ENCODE measurements at places on chromosomes 2 and 18.

- DNase-seq = no peak
These were observed 4.2 kb downstream of the C2orf81 start for GRCh38 chr2:74417197-74417596.

DNA sequence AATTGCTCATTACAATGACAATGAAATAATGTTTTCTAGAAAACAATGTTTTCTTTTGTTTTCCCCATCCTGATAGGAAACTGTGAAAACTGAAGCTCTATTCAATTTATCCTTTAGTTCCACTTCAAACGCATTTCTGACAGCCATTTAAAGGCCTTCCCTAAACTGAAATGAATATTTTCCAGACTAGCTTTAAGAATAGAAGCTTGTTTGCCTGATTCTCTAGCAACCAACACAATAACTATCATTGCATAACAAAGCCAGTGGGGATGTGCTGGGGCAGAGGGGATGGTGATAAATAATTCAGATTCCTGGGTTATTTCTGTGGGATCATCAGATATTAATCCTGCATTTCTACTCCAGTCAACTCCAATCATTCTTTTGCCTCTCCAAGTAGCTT, 427.1 kb downstream of the RND3 start:
- DNase-seq = no peak

DNA sequence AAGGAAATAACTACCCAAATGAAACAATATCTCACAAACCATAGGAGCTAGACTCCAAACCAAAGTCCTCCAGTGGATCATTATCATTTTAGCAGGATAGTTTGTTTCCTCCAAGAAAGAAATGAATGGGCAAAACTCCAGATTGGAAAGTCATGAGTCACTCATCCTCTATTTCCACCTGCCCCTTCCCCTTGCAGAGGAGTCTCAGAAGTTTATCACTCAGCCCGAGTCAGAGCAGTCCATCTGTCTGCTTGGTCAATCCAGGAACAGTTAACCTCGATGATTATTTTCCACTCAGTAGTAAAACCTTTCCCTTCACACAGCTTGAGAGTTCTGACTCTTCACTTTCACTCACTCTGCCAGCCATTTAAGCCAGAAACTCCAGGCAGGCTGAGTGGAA, 462.2 kb downstream of the BCL11A start:
- no peak for DNase-seq

- DNase-seq = no peak
These were observed 112.2 kb downstream of the VAPA start for GRCh38 chr18:10025711-10026670.

- no peak for DNase-seq
These were observed 5.3 kb downstream of the NGEF start for GRCh38 chr2:233007739-233008138.

- DNase-seq = no peak
These were observed 15.5 kb downstream of the SALL3 start for GRCh38 chr18:78994977-78995582.

GRCh38 chr2:9830685-9831410, 12.4 kb upstream of the TAF1B start:
- DNase-seq = no peak

GRCh38 chr2:77664491-77664890, 142.3 kb upstream of the LRRTM4 start:
- no peak for DNase-seq

DNA sequence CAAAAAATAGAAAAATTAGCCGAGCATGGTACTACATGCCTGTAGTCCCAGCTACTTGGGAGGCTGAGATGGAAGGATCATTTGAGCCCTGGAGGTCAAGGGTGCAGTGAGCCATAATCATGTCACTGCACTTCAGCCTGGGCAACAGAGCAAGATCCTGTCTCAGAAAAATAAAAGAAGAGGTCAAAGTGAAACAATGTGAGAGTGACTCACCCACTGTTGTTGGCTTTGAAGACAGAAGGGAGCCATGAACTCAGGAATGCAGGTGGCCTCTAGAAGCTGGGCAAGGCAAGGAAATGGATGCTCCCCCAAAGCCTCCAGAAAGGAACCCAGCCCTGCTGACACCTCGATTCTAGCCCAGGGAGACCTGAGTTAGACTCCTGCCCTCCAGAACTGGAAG, 3.7 kb upstream of the TMEM214 start:
- no peak for DNase-seq

GRCh38 chr2:32844253-32844652, 102.5 kb upstream of the LTBP1 start:
- no peak for DNase-seq

- DNase-seq = no peak
These were observed 14.1 kb downstream of the MFSD2B start for GRCh38 chr2:24024018-24024417.

GRCh38 chr2:118854507-118855345, 7.3 kb upstream of the EN1 start:
- no peak for DNase-seq

GRCh38 chr2:86052676-86053075, 53.0 kb downstream of the POLR1A start:
- DNase-seq = no peak

- no peak for DNase-seq
These were observed 231.0 kb downstream of the INSIG2 start for GRCh38 chr2:118319271-118319684.

- DNase-seq = no peak
These were observed 4.7 kb upstream of the ITSN2 start for GRCh38 chr2:24365051-24365450.

DNA sequence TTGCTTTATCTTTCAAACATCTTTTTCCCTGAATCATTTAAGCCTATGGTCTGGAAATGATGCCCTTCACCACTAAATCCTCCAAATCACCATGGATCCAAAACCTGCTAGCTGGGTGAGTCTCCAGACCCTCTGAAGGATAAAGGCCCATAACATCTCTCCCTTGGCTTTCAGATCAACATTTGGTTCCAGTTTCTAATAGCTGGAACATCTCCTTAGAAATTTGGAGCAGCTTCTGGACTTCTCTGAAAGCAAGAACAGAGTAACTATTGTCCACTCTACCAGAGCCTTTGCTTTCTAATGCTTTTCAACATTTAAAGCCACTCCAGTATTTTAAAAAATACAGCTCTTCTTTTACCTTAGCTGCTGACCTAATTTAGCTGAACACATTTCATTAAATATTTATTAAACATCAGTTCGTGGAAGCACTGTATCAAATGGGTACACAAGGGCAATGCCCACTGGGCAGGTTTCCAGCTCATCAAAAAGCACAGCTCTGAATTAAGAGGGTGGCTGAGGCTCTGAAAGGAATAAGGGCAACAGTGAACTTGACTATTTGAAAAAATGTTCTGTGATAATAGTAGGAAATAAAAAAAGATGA, 75.3 kb downstream of the GALNT3 start:
- no peak for DNase-seq

GRCh38 chr2:19078709-19079108, 279.7 kb downstream of the OSR1 start:
- DNase-seq = no peak
